Mesenteric fat pad (tissue), 1 donor: ENCODE measurements at places on chromosomes 2 and 18. TPM values are rescaled to one million over a fixed set of nuclear protein-coding genes. Genes with fewer than 3 reads are reported as not detected.

- DNase-seq = no peak
Measured at GRCh38 chr2:237125967-237126366, 40.3 kb downstream of the COPS8 start.

- DNase-seq = no peak
Measured at GRCh38 chr2:36780231-36780839, 83.8 kb downstream of the VIT start.

DNA sequence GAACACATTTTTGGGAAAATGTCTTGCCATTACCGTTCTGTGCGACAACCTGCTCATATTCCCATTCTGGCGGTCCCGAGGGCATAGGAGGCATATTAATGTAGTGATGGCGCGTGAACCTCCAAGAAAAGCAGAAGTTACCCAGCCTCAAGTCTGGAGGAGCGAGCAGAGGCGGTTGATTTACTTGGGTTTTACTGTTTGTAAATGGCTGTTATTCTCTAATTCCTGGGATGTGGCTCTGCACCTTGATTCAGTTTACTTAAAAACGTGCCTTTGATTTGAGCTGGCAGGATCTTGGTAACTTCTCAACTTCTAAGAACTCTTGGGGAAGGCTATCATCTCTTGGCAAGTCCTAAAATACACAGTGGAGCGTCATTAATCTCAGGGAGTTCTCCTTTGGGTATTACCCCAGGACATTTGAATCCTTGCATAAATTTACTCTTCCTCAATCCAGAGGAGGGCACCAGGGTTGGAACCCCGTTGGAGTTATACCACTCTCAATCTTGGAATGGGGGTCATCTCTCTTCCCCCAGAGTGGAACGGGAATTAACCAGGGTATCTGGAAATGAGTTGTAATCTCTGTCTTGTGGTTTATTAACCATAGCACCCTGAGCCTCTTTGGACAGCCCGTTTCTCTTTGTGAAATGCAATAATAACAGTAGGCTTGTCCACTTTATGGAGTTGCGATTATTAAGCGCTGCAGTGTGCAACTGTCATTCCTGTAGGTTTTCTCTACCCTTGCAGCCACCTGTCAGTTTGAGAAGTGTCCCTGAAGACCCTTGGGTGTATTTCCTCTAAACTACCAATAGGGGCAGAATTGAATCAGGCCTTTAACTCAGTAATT lies 2.1 kb downstream of the HK2 start:
- no peak for DNase-seq

DNA sequence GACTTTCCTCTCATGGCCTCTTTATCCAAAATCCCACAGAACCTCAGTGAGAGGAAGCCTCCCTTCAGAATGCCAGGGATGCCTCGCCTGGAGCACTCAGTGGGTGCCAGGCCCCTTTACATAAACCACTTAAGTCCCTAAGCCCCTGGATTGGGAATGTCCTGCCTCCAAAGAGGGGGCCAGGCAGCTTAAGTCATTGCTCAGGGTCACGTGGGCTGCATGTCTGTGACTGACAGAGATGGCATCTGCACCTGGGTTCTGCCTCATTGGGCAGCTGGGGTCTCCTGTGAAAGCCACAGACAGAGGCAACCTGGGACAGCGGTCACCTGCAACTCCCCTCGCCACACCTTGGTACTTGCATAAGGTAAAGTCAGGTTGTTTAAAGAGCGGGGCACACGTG lies 93.5 kb downstream of the MYT1L start:
- no peak for DNase-seq

- DNase-seq = no peak
Measured at GRCh38 chr18:34122724-34123334, 101.9 kb downstream of the NOL4 start.

GRCh38 chr18:21489119-21489750 lies 111.3 kb downstream of the ESCO1 start:
- no peak for DNase-seq

- no peak for DNase-seq
Measured at GRCh38 chr18:59268721-59269562, 4.3 kb downstream of the RAX start.

DNA sequence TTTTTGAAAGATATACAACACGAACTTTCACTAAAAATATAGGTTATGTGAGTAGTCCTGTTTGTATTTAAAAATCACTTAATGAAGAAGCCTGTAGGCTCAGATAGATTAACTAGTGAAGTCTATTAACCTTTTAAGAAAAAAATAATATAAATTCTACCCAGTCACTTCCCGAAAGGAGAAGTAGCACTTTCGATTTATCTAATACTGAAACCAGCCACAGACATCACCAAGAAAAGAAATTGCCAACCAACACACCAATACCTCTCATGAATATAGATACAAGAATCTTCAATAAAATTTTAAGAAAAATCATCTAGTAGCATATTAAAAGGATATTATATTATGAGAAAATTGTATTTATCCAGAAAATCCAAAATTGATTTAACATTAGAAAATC lies 160.5 kb downstream of the GALNT13 start:
- no peak for DNase-seq

DNA sequence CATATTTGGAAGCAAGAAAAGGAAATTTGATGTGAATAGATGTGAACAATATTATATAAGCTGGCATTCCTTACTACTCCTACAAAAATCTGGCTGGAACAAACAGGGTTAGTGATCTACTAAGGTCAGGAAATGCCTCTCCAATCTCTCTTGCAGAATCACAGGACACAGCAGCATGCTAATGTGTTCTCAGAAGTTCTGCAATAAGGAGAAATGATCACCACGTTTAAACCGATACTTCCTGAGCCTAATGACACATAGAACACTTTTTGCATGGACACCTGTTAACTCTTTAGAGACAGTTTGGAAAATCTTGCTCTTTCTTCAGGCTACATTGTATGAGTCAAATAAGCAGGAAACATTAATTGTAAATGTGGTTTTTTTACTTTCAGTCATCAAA lies 89.6 kb upstream of the MAP3K20 start:
- DNase-seq = no peak

C2orf66 gene
- 0.26 TPM for total RNA-seq

DSG1 gene
- not detected for total RNA-seq

ACTG2 gene
- total RNA-seq = 13.2 TPM

SERPINB3 gene
- not detected for total RNA-seq

KCNK3 gene
- 1.9 TPM for total RNA-seq

COL4A4 gene
- 0.45 TPM for total RNA-seq

OBSL1 gene
- 61.5 TPM for total RNA-seq
